ENCODE measurements at places on chromosomes 12 and 14. TPM values are rescaled to one million over a fixed set of nuclear protein-coding genes. Genes with fewer than 3 reads are reported as not detected.

The IL23A gene
- 20.5 TPM for total RNA-seq

The SYT10 gene
- not detected for total RNA-seq

The RTL1 gene
- total RNA-seq = not detected

The A2M gene
- total RNA-seq = not detected
